Suprapubic skin (tissue), 4 donors: ENCODE measurements at places on chromosomes 7 and 10. TPM values are rescaled to one million over a fixed set of nuclear protein-coding genes. Genes with fewer than 3 reads are reported as not detected.

The LMOD2 gene
- total RNA-seq = not detected

DNA sequence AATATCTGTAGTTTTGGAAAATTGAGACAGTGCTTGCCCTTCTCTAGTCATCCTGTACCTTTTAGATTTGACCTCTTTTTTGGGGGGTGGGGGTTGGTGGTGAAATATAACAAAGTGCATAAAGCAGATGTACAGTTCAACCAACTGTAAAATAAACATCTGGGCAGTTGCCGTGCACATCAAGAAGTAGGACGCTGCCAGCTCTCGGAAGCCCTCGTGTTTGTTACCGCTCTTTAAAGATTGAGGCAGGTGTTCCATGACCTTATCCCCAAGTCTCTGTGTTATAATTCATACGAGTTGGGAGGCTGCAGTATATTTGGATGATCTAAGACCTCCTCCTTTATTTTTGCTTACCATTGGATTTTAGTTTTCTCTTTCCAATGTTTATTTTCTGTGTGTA is 55.1 kb downstream of the SDK1 start:
- H3K4me1 ChIP-seq = no peaks in the 10 kb centered on the region
- no peak overlapping the region for H3K27ac ChIP-seq
- no peaks in the 10 kb centered on the region for H3K27me3 ChIP-seq
- no peaks in the 10 kb centered on the region for H3K36me3 ChIP-seq
- DNase-seq = no peak
- no peak overlapping the region for H3K4me3 ChIP-seq

DNA sequence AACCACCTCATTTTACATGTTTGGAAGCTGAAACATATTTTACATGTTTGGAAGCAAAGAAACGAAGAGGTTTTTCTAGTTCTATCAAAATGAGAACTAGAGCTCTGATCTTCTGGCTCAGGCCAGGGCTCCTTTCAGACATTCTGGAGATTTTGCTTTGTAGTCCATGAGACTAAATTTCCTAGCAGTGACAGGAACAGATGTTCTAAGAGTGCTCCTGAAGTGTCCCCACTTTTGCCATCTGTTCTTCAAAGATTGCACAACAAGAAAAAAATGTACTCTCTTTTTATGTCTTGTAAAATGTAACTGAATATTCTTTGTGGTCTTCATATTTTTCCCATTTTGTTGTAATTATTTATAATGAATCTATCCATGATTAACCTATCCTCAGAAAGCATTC is 196.4 kb upstream of the PCLO start:
- no peak overlapping the region for H3K27ac ChIP-seq
- no peaks in the 10 kb centered on the region for H3K27me3 ChIP-seq

The CHRM2 gene
- total RNA-seq = 0.47 TPM

The VPS37D gene
- 2.0 TPM for total RNA-seq

The CALCR gene
- not detected for total RNA-seq

DNA sequence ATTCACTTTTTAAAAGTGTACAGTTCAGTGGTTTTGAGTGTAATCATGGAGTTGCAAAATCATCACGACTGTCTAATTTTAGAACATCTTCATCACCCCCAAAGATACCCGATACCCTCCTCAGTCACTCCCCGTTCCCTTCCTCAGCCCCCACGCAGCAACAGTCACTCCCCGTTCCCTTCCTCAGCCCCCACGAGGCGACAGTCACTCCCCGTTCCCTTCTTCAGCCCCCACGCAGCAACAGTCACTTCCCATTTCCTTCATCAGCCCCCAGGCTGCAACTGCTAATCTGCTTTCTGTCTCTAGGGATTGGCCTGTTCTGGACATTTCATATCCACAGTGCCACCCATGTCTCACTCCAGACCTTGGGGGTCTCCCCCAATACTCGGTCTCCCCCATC is 161.6 kb upstream of the PPP2R2D start:
- peak; percentile 20 for DNase-seq
- H3K36me3 ChIP-seq = no peaks in the 10 kb centered on the region
- peaks cover 26% of the 10 kb centered on the region for H3K27me3 ChIP-seq
- H3K27ac ChIP-seq = no peak overlapping the region
- no peak overlapping the region for H3K4me3 ChIP-seq

The SEMA3C gene
- 92.9 TPM for total RNA-seq

GRCh38 chr7:16951483-16952080 is 69.8 kb upstream of the AGR3 start:
- peak overlapping the region; percentile 12 for H3K4me3 ChIP-seq
- no peak overlapping the region for H3K27ac ChIP-seq
- no peaks in the 10 kb centered on the region for H3K27me3 ChIP-seq
- H3K4me1 ChIP-seq = no peaks in the 10 kb centered on the region
- no peak for DNase-seq

The COL1A2 gene
- total RNA-seq = 51.6 TPM

DNA sequence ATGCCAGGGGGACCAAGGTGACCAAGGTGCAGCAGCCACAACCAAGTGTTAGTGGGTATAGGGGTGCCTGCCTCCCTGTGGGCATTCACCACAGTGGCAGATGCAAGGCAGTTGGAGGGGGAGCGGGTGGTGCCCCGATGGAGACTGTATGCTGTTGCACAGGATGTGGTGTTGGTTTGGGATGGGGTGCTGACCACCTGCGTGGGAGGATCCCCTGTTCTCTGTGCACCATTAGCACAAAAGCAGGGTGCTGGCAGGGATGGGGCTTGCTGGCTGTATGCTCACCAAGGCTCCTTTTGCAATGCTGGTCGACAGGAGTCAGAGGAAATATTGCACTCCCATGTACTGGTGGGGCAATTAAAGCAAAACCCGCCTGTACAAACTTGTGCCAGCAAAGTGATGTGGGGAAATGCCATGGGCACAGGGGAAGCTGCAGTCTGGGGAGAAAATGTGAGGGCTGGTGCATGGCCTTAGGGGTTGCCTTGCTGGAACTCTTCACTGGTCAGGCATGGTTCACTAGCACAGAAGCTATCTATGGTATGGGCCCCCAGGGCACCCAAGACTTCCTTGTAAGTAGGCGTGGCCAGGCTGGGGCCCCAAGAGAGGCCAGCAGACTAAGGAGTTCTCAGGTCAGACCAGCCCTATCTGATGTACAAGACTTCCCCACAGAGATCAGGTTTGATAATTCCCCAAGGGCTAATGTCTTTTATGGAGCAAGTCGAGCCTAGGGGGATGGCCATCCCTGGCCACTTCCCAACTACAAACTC is 51.9 kb upstream of the GNAT3 start:
- no peak overlapping the region for H3K4me3 ChIP-seq
- no peaks in the 10 kb centered on the region for H3K27me3 ChIP-seq
- no peak for DNase-seq
- H3K27ac ChIP-seq = no peak overlapping the region
- H3K4me1 ChIP-seq = no peaks in the 10 kb centered on the region
- no peaks in the 10 kb centered on the region for H3K36me3 ChIP-seq

DNA sequence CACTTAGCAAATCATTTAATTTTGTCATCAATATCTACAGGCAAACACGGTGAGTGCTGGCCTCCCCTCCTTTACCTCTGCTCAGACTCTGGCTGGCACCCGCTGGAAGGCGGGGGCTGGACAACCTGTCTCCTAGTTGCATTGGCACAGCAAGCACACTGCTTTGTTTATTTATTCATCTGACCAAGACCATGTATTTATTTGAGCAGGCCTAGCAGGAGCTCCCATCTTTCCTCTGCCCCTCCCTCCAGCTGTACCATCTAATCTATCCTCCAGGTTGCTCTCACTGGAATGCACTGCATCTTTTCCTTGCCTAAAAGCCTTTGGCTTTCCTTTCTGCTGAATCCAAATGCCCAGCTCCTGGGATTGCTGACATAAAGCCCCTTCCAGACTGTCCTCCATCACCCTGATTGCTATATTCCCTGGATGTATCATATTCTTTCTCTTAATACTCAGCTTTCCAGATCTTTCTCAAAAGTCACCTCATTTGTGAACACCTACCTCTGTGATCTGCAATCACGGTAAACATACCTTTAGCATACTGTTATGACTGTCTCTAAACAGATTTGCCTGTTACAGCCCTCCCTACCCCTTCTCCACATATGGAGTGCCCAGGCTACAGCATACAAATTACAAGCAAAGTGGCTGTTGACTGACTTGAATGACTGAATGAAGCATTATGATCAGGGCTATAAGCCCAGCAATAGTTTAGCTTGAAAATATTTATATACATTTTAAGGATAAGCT is 9.6 kb downstream of the ELMO1 start:
- no peak for DNase-seq
- no peaks in the 10 kb centered on the region for H3K36me3 ChIP-seq
- no peak overlapping the region for H3K4me3 ChIP-seq
- H3K27ac ChIP-seq = peak overlapping the region; percentile 7
- peaks cover 25% of the 10 kb centered on the region for H3K4me1 ChIP-seq
- no peaks in the 10 kb centered on the region for H3K27me3 ChIP-seq

DNA sequence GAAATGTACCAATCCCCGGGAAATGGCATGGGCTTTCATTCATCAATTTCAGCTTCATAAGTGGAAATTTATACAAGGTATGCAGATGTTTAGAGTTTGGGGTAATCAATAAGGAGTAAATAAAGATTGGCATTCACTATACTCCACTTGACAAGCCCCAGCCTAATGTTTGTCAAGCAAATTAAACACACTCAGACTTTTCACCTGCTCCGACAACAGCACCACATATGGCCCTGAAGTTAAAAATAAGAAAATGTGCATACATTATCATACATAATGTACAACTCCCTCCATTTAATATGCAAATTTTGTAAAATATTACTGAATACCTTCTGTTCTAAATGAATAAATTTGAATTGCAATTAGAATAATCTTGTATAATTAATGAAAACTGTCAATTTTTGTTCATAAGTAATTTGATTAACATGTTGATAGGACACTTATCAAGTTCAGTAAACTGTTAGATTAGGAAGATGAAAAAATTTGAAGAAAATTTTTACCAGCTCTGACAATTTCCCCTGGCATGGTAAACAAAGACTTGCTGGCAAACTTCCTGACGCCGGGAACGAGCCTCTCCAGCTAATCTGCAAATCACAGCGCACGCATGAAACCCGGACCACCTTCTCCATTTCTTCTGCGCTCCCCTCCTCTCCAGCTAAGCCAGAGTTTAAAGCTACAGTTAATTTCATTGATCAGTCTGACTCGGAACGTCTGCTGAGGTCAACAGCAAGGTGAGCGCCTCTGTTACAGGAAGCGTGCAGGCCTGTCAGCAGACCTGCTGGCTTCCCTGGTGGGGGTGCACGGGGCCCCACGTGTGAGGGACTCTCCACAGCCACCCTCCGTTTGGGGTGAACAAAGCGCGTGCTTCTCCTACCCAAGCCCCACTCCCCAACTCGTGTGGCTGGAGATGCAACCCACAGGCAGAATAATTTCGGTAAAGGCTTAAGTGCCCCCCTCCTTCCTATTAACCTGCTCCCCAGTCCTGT is 70.7 kb downstream of the EBF3 start:
- no peak overlapping the region for H3K4me3 ChIP-seq
- no peak overlapping the region for H3K27ac ChIP-seq
- H3K36me3 ChIP-seq = no peaks in the 10 kb centered on the region
- H3K4me1 ChIP-seq = no peaks in the 10 kb centered on the region
- H3K27me3 ChIP-seq = peaks cover 26% of the 10 kb centered on the region
- no peak for DNase-seq

- DNase-seq = no peak
- no peaks in the 10 kb centered on the region for H3K4me1 ChIP-seq
- peaks cover 34% of the 10 kb centered on the region for H3K27me3 ChIP-seq
- no peak overlapping the region for H3K4me3 ChIP-seq
Observed at GRCh38 chr7:101664436-101664835, 35.3 kb upstream of the MYL10 start.

DNA sequence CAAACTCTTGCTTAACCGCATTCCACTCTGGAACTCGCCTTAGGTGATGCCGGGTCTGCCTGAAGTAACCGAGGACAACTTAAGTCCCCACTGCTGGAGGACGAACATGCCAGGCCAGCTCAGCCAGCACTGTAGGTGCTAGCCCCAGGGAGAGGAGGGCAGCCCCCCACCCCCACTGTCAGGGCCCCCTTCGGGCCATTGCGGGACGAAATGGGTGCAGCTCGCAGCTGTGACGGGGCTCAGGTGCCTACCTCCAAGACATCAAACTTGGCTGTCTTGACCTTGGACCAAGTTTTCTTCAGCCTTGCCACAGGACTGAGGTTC is 60.4 kb downstream of the CSGALNACT2 start:
- no peak overlapping the region for H3K4me3 ChIP-seq
- H3K4me1 ChIP-seq = peaks cover 21% of the 10 kb centered on the region
- no peak for DNase-seq
- no peaks in the 10 kb centered on the region for H3K36me3 ChIP-seq
- H3K27ac ChIP-seq = no peak overlapping the region

The PRF1 gene
- total RNA-seq = 0.34 TPM
